ENCODE measurements at places on chromosomes 6 and 20. TPM values are rescaled to one million over a fixed set of nuclear protein-coding genes. Genes with fewer than 3 reads are reported as not detected.

Gene ISM1
- 60.1 TPM for total RNA-seq

Gene PRRT1
- 1.4 TPM for total RNA-seq

Gene RIPPLY2
- total RNA-seq = not detected

Gene CNR1
- 35.0 TPM for total RNA-seq

DNA sequence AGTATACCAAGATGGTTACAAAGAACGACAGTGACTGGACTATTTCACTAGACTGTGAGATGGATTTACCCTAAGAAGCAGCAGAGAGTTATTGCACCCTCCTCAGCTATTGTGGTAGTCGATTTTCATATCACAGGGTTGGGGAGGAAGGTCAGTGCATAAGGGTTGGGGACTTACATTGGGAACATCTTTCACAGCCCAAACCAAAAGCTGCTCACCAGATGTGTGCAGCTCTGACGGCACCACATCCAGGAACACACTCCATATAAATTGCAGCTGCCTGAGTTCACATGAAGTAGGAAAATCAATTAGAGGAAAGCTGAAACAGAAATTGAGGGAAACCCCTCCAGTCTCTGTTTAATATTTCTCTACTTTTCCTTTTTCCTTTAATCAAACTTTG, 470.5 kb upstream of the NRSN1 start:
- H3K27ac ChIP-seq = no peak overlapping the region
- no peak for DNase-seq
- no peaks in the 10 kb centered on the region for H3K36me3 ChIP-seq
- no peaks in the 10 kb centered on the region for H3K4me1 ChIP-seq
- no peaks in the 10 kb centered on the region for H3K27me3 ChIP-seq

GRCh38 chr20:22003680-22004079, 298.2 kb downstream of the PAX1 start:
- no peaks in the 10 kb centered on the region for H3K4me1 ChIP-seq
- DNase-seq = no peak
- no peaks in the 10 kb centered on the region for H3K27me3 ChIP-seq
- no peak overlapping the region for H3K27ac ChIP-seq
- H3K36me3 ChIP-seq = no peaks in the 10 kb centered on the region
- no peak overlapping the region for H3K4me3 ChIP-seq

- H3K36me3 ChIP-seq = no peaks in the 10 kb centered on the region
- no peaks in the 10 kb centered on the region for H3K4me1 ChIP-seq
- H3K27ac ChIP-seq = no peak overlapping the region
- H3K27me3 ChIP-seq = no peaks in the 10 kb centered on the region
- DNase-seq = no peak
Measured at GRCh38 chr20:32493356-32493755, 91.8 kb downstream of the NOL4L start.

Data from ascending aorta (tissue), 2 donors.